ENCODE measurements at places on chromosomes 6 and 20.

DNA sequence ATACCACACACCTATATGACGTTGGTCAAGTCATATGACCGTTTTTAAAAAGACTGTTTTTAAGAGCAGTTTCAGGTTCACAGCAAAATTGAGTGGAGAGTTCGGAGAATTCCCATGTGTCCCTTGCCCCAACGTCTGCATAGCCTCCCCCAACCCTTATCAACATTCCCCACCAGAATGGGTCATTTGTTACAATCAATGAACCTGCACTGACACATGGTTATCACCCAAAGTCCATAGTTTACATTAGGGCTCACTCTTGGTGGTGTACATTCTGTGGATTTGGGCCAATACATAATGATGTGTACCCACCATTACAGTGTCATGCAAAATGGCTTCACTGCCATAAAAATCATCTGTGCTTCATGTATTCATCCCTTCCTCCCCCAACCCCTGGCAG, 52.0 kb downstream of the ZBTB2 start:
- DNase-seq, result no peak

GRCh38 chr6:7108196-7108963, 619 bp downstream of the RREB1 start:
- DNase-seq, result no peak

- DNase-seq, result no peak
Measured at GRCh38 chr6:134293659-134294161, 24.2 kb downstream of the SGK1 start.

DNA sequence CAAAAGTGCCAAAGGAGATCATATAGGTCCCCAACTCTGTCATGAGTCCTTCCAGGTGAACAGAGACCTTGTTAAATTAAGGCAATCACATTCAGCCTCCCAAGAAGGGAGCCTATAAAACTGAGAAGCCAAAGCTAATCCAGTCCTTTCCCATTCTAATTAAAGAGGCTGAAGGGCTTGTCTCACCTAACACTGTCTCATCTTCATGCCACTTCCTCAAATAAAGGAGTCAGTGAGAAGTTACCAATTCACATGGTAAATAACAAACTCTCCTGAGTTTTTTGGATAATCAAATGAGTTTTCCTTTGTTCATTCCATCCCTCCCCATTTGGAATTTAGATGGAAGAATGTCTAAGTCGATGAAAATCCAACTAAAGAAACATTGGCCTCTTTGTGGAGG, 242.8 kb downstream of the UST start:
- no peak for DNase-seq

- DNase-seq, result no peak
Measured at GRCh38 chr6:149851461-149852110, 12.6 kb downstream of the LRP11 start.

GRCh38 chr6:125367036-125367782, 65.4 kb upstream of the HDDC2 start:
- no peak for DNase-seq

- DNase-seq, result no peak
Measured at GRCh38 chr6:125584468-125584939, 164.9 kb upstream of the HEY2 start.

DNA sequence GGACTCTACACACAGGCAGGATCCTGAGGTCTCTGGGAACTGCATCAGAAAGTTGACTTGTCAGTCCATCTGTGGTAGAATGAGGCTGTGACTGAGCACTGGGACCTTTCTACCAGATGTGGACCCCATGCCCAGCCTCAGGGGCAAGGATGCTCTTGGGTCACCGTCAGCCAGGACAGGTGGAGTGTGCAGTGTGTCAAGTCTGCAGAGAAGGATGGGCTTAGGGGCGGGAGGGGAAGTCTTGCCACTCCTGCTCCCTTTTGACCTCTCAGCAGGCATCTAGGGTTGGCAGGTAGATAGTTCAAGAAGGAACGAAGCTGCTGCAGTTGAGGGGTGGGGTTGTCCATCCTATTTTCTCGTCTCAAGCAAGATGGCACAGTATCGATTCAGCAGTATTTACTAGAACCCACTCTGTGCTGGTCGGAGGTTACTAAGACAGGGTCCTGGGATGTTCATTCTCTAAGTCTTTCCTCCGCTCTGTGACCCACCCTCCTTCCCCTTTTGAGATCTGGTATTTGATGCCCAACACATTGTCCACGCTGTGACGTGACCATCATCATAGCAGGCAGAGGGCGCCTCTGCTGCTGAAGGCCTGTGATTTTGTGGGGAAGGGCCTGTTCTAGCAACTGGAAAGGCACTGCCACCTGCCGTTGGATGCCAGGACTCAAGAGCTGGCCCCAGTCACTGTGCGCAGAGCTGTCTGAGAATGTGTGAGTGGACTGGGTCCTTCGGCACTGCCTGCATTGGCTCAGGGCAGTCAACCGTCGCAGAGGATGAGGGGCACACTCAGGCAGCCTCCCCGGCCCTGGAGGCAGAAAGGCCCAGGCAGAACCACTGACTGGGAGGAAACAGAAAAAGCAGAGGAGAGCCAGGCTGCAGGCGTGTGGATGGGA, 23.2 kb downstream of the RBCK1 start:
- no peak for DNase-seq

DNA sequence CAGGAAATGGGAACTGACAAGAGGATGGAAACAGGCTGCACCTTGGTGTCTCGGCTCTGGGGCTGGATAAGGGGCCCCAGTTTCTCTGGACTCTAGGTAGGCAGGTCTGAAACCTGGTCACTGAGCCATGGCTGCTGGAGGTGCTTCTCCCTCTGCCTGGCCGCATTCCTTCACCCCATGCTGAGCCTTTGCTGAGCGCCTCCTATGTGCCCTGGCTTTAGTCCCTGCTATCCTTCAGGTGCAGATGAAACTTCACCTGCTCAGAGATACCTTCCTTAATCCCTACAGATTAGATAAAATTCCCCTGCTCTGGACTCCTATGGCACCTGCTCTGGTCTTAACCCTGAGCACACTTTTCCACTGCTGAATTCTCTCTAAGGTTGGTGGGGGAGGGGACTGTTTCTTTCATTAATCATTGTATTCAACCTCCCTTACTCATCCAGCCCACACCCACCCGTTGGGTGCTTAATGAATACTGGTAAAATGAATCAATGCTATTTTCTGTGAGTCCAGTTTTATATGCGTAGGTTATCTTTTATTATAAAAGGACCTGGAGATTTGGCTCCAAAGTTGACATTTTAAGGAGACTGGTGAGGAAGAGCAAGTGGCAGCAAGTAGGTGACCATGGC, 19.3 kb downstream of the MYLK4 start:
- no peak for DNase-seq

DNA sequence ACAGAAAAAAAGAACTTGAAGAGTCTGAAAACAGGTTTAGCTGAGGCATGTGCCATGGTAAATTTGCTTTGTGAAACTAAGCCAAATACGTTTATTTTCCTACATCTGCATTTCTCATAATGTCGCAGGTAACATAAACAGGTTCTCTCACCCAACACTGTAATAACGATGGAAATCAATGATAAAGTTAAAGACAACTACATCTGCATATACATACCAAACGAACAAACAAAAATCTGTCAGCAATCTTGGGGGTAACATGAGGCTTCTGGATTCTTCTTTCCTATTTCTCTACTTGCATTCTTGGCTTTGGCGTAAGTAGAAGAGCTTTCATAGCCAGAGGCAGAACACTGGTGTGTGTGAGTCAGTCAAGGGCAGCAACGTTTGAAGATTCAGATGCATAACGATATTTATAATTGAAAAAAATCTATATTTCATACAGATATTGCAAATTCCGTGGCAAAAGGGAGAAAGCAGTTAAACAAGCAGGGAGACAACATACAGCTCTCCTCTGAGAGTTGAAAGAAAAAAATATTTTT, 195.1 kb downstream of the EDN1 start:
- DNase-seq, result no peak

DNA sequence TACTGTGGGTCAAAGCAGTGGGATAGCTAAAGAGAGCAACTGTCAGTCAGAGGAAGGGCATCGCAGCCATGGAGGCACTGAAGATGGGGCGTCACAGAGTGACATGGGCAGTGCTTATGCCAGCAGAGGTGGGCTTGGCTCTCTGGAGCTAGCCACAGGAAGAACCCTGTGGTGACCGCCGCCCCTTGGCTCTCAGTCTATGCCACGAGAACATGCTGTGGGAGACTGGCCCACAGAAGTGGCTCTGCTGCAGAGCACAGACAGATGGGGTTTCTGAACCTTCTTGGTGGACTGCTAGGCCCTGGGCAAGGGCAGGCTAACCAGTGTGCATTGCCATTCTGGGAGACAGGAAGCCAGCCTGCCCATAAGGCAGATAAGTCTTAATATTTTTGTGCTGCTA, 290.0 kb upstream of the SUPT3H start:
- no peak for DNase-seq

- no peak for DNase-seq
Measured at GRCh38 chr20:10040070-10040975, 5.5 kb downstream of the ANKEF1 start.

- DNase-seq, result no peak
Measured at GRCh38 chr6:117555882-117556498, 46.3 kb downstream of the GOPC start.

DNA sequence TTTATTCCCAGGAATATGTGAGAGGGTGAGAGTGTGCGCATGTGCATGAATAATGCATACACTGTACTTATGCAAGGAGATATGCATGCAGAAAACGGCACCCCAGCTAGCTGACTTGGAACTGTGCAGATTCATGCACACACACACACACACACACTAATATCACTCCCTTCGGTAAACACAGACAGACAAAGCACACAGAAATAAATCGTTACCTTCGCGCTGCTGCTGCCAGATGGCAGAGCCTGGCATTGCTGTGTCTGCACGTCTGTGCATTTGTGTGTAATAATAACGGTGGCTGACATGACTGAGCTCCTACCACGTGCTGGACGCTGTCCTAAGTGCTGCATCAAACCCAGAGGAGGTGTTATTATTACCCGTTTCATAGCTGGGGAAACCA, 36.8 kb downstream of the PREX1 start:
- DNase-seq, result no peak

GRCh38 chr6:159979136-159979874, 10.4 kb downstream of the IGF2R start:
- peak; percentile 55 for DNase-seq

GRCh38 chr20:2236256-2236655, 59.5 kb upstream of the TGM3 start:
- DNase-seq, result no peak

- no peak for DNase-seq
Measured at GRCh38 chr6:125670568-125670967, 78.9 kb upstream of the HEY2 start.

GRCh38 chr6:108619431-108620197, 58.9 kb downstream of the FOXO3 start:
- no peak for DNase-seq

GRCh38 chr6:9732056-9732455, 682.8 kb downstream of the TFAP2A start:
- no peak for DNase-seq

DNA sequence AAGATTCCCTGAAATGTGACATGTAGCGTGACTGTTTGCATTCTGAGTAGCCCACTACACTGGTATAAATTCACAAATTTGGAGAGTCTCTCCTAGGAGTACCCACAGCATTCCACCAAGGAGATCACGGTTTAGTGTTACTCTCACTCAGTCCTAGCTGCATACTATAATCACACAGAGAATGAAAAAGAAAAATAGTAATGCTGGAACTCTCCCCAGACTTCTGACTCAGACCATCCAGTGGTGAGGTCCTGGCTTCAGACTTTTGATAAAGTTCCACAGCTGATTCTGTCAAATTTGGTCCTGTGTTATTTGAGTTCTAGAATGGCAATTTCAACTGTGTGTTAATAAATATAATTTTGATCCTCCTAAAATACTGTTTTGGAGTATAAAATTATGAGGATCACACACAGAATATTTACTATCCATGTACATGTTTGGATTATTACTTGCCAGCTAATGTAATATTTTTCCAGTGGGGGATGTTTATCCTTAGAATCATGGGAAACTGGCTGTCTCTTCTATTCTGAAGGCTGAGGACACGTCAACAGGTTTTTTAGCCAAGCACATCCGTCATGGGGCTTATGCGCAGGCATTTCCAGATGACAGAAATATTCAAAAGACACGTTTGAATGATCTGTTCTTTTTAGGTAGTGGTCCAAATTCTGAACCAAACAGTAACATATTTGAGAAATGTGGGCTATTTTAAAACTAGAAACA, 5.1 kb upstream of the KIAA0408 start:
- no peak for DNase-seq

Data from stimulated activated CD8-positive, alpha-beta memory T cell treated with anti-CD3 and anti-CD28 coated beads, Interleukin-15, amount 100 ng/mL, for 4 hours (primary cell).